ENCODE measurements at places on chromosomes 6 and 20.

DNA sequence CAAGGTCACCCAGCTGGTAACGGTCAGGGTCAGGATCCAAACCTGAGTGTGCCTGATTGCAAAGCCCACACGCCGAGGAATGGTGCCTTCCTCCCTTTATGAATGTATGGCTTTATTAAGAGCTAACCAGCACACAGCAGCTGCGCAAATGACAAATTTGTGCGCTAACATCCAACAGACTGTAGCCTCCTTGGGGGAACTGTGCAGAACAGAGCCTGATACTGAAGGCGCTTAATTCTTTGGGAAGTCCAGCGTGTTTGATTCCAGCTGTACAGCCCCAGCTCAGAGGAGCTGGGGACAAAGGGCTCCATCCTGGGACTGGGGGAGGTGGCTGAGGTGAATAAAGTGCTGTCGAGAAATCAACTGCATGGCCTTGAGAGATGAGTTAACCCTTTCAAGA, 75.7 kb upstream of the JARID2 start:
- DNase-seq: no peak

- no peak for DNase-seq
These were observed 78.9 kb upstream of the ISM1 start for GRCh38 chr20:13142143-13142542.

DNA sequence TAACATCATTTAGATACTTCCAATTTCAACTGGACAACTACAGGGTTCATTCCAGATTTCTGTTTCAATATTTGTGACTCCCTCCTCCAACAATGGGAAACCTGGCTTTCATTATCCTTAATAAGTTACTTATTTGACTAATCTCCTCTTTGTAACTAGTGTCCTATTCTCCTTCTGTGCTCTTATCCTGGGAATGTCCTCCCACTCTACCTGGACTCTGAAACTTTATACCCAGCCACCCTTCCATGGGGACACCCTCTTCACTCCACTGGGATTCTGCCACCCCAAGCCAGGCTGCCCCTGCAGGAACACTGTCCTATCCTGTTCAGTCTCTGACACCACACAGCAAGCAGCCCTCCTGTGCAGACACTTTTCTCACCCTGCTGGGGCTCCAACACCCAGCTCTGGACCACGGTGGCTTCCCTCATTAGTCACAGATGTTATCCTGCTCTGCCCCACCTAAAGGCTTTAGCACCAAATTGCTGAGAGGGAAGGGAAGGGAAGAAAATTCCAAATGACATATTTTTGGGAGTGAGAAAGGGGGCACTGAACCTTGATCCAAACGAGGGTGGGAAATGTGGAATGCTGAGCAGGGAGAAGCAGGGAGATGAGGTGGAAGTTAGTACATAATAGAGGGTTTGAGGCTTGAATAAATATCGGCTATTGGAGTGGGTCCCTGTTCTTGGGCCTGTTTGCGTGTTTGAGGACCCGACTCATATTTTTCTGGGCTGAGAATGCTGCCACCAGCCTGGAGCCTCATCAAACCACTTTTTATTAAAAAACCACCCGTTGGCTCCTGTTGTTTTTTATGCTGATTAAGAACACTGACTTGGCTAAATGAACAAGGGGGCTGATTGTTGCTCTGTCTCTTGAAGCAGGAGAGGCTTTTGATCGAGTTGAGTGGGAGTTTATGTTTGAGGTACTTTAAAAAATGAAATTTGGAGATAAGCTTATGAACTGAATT, 54.0 kb upstream of the AKIRIN2 start:
- DNase-seq: no peak

DNA sequence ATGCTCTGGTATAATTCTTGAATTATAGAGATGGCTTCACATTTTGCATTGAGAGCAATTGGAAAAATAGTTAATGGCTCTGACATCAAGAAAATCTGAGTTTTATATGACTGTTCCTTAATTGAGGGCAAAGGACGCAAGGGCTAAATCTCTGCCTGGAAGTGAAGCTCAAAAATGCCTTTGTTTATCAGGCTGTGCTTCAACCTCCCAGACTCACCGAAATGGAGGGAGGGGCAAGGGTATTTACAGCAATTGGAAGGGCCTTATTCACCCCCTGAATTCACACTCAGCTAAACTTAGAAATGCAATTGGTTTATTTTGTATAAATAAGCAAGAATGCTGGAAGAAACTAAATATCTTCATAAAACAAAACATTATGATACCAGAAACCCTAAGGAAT, 737.2 kb upstream of the MMS22L start:
- DNase-seq: no peak

GRCh38 chr6:1124885-1125284, 187.0 kb upstream of the FOXQ1 start:
- DNase-seq: no peak

- DNase-seq: no peak
These were observed 18.8 kb upstream of the MAS1L start for GRCh38 chr6:29506446-29507067.

GRCh38 chr6:36025260-36025931, 955 bp upstream of the SLC26A8 start:
- no peak for DNase-seq

DNA sequence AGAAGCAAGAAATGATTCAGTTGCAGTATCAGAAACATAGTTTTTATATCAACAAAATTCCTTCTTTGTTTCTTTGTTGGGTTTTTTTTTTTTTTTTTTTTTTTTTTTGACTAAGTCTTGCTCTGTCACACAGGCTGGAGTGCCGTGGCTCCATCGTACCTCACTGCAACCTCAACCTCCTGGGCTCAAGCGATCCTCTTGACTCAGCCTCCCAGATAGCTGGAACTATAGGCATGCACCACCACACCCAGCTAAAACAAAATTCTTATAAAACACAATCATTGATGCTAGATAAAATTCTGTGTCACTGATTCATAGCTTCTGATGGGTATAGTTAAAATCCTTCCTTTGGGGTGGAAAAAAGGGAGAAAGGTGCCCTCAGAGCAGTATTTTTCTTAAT, 110.3 kb upstream of the TNFAIP3 start:
- DNase-seq: no peak

- DNase-seq: no peak
These were observed 23.6 kb downstream of the CEP57L1 start for GRCh38 chr6:109118871-109119354.

GRCh38 chr20:12638633-12639312, 370.0 kb upstream of the SPTLC3 start:
- no peak for DNase-seq

DNA sequence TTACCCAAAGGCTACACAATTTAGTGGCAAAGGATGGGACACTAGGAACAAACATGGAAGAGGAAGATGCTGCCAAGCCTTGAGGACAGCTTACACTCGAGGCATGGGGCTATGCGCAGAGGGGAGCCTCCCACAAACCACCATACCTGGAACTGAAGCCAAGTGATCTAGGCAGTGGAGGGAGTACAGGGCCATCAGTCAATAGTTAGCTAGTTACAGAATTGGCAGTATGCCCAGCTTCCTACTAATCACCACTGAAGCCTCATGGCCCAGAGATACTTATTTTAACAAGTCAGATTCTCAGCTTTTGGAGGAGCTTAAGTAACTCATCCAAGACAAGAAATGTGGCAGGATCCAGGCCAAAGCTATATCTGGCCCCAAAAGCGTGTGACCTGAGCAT, 226.6 kb upstream of the MOCS1 start:
- DNase-seq: peak; percentile 99

DNA sequence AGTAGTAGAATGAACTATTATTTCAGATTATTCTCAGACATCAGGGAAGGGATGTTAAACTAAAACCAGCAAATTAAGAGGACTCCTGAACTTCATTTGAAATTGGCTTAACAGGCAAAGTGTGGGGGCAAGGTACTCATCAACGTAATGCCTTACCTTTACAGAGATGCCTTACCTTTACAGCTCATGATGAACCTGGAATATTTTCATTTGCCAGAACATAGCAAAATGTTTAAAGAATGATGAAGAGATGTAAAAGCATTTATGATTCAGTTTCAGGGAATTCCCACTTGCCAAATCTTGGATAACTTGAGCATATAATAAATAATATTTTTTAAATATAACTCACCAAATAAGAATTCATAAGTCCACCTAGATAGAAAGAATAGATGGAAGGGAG, 207.5 kb downstream of the TINAG start:
- no peak for DNase-seq

DNA sequence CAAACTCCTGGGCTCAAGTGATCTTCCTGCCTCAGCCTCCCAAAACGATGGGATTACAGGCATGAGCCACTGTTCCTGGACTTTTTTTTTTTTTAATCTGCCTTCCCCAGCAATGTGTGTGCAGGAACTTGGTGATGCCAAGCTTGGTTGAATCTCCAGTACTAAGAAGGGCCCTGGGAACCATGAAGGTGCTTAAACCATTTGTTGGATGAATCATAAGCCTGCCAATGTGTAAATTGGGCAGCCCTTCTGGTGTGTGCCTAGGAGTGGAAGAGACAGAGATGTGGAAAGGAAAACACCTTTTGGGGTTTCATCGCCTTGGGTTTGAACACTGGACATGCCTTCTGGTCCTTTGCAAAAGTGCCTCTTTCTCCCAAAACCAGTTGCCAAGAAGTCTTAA, 7.1 kb upstream of the SPO11 start:
- no peak for DNase-seq

DNA sequence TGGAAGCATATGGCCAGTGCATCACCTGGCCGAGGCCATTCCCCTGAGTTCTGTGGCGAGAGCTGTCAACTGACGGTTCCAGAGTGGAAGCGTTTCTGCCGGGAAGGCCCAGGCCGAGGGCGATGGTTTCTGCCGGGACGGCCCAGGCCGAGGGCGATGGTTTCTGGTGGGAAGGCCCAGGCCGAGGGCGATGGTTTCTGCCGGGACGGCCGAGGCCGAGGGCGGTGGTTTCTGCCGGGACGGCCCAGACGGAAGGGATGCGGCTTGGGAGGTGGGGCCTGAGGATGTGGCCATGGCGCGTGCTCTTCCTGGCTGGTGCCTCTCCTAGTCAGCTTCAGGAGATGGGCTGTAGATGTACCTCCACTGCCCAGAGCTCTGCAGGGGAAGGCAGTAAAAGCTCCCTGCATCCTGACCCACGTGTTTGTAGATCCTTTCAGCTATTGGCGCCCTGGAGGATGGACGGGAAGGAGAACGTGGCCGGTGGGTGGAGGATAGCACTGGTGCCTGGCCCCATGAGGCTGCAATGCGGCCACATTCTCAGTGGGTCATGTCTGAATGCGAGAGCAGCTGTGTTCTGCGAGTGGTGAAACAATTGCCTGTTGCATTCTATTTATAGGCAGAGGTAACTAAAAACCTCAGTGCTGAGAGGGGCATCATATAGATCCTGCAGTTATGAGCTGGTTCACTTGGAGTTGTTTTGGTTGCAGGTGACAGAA, 12.8 kb downstream of the TPD52L2 start:
- DNase-seq: no peak
